HCEC 1CT (cell line): ENCODE measurements at places on chromosomes 3 and 15.

- DNase-seq = no peak
Measured at GRCh38 chr15:63306492-63307073, 29.2 kb downstream of the APH1B start.

- DNase-seq = no peak
Measured at GRCh38 chr15:94266789-94267188, 35.4 kb downstream of the MCTP2 start.

GRCh38 chr3:48267782-48268181 lies 26.9 kb downstream of the ZNF589 start:
- no peak for DNase-seq

GRCh38 chr3:102161384-102162006 lies 273.3 kb upstream of the ZPLD1 start:
- no peak for DNase-seq

- DNase-seq = no peak
Measured at GRCh38 chr15:70967646-70968045, 75.0 kb downstream of the LRRC49 start.

DNA sequence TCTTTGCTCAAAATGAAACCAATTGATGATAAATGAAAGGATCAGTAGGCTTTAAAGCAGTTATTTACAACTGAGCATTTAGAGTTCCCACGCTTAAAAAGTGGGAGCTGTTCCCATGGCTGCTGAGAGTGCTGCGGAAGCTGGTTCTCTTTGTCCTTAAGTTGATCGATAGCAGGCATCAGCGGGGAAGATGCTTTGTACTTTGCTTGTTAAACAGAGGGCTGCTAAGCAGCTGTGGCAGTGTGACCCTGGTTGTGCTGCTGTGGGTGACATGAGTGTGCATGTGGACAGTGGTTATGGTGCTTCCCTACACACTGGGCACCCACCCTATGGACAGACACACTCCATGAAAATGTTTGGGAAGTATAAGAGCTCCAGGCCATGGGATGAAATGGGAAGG lies 96.3 kb downstream of the PTPRG start:
- DNase-seq = no peak

DNA sequence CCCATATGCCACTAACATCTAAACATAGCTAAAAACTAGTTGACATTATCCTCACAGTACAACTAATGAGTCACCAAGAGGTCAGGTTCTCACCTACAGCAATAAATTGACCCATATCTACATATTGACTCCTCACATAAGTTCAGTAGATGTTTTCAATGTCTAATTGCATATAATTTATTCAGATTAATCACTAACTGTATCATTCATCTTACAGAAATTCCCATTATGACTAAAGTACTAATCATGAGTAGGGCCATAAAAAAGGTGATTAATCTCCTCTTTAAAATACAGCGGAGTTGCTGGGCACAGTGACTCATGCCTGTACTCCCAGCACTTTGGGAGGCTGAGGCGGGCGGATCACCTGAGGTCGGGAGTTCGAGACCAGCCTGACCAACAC lies 82.4 kb upstream of the ST3GAL6 start:
- peak; percentile 90 for DNase-seq

DNA sequence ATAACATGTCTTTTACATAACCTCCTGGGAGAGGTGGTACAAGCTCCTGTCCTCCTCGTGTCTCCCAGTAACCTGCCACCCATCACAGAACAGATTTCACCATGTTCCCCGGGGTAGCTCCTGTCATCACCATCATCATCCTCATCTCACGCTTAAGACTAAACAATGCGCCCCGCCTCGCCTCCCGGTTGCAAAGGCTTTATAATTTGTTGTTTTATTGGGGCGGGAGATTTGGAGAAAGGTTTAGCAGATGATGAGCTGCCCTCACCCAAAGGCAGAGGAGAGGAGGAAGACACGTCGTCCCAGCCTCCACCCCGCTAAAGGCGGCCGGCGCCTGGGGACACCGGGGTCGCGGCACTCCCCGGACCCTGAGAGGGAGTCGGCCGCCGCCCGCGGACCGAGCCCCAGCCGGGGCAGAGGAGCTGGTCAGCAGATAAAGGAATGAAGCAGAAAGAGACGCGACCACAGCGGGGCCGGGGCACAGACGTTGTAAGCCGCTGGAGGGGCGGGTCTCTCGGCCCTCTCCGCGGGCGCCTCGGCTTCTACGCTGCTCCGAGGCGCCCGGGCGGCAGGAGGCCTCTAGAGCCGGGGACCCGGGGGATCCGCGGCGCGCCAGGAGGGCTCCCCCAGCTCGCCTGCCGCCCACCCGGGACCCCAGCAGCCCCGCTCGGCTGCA lies 589 bp downstream of the HERC1 start:
- DNase-seq = peak; percentile 29
